ENCODE measurements at places on chromosomes 1 and 21.

- no peak for DNase-seq
Measured at GRCh38 chr1:184056921-184057555, 5.5 kb downstream of the TSEN15 start.

DNA sequence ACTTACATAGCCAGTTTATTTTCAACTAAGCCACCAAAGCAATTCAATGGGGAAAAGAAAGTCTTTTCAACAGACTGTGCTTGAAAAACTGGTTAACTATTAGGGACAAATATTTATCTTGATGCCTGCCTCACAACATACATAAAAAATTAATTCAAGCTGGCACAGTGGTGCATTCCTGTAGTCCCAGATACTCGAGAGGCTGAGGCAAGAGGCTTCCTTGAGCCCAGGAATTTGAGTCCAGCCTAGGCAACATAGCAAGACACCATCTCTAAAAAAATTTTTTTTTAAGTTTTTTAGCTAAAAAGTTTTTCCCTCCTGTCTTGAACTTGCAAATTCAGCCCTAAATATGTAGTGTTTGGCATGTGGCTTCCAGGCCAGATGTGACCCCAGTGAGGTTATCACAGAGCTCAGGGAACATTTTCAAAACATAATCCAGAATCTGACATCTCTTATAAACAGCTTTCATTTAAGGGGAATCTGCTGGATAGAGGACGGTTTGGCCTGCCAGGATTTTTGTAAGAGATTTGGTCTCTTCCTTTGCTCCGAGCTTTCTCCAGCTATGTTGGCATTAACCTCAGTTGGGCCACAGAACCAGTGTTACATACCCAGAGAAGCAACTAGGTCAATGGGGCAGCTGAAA, 46.4 kb downstream of the COL6A1 start:
- no peak for DNase-seq

GRCh38 chr1:214317300-214317699, 36.3 kb downstream of the SMYD2 start:
- no peak for DNase-seq

DNA sequence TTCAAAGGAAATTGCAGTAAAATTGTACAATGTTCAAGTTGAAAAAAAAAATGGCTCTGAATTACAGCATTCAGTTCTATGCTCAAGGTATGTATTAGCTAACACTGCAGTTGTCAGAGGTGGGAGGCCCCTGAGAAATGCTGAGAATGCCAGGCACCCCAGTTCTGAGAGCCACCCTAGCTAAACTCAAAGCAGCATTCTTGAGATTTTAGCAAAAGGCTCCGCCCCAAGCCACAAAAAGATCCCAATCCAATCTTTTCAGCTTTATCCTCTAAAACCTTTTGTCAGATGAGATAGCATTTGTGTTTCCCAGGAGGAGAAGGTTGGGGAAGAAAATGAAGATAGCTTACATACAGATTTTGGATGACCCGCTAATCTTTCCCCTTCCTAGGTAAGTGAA, 68.8 kb downstream of the SMYD2 start:
- no peak for DNase-seq

DNA sequence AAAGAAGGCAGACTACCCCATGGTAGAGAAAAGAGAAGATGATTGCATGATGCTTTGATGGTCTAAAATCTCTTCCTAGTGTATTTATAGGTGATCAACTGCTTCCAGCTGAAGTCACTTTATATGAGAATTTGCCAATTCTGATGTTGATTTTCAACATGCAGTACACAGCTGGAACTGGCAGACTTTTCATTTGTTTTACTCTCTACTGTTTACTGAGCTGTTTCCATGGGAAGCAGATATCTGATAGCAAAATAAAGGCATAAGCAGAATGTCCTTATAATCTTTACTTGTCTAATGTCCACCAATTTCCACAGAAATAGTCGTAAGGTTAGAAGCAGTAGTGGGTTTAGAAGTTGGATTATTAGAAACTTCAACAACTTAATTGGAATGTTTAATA, 74.9 kb downstream of the SYDE2 start:
- no peak for DNase-seq

GRCh38 chr21:15096146-15096545, 31.3 kb upstream of the NRIP1 start:
- no peak for DNase-seq

GRCh38 chr1:91427741-91428140, 23.1 kb upstream of the HFM1 start:
- no peak for DNase-seq

- no peak for DNase-seq
Measured at GRCh38 chr1:17672226-17672625, 82.9 kb upstream of the ACTL8 start.

DNA sequence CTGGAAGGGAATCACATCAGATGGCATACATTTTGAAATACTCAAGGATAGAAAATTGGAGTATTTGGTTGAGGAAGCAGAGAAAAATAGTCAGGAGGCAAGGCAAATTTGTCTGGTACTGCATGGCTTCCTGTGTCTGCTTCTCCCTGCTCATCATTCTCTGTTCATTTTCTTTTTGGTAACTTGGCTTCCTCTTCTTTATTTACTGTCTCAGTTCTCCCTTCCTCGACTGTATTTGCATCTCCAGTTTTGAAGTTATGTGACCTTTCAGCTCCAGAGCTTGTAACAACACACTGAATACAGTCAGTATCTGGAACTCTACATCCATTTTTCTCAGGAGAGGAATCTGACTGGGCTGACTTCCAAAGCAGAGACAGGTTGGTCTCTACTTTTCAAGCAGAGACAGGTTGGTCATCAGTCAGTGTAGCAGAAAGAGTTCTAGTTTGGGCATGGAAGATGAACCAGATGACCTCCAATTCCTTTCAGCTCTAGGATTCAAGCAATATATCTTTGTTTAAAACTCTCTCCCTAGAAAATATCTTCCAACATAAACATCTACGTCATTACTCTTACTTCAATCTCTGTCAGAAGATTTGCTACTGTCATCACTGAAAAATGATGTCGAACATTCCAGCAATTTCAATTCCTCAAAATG, 571.2 kb downstream of the ADGRL2 start:
- DNase-seq = no peak

Data from activated naive CD4-positive, alpha-beta T cell treated with anti-CD3 and anti-CD28 coated beads, Interleukin-2, amount 50 U/mL, for 72 hours (primary cell).